ENCODE measurements at places on chromosomes 13 and 19.

DNA sequence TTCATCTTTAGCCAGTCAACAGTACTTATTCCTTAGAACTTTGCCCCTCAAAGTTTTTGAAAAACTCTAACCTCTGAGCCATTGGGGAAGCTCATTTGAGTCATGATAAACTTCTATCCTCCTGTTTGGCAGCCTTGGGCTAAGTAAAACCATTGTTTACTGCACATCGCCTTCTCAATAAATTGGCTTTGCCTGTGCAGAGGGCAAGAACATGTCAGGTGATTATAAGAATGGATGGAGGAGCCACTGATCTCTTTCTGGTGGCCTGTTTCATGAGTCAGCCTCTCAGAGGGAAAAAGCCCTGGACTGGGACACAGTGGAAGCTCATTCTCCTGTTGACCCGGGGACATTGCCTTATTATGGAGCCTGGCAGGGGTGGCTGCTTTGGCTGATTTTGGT, 19.4 kb upstream of the PSG4 start:
- no peak for DNase-seq

GRCh38 chr19:46217476-46217875, 12.1 kb upstream of the IGFL1 start:
- no peak for DNase-seq

DNA sequence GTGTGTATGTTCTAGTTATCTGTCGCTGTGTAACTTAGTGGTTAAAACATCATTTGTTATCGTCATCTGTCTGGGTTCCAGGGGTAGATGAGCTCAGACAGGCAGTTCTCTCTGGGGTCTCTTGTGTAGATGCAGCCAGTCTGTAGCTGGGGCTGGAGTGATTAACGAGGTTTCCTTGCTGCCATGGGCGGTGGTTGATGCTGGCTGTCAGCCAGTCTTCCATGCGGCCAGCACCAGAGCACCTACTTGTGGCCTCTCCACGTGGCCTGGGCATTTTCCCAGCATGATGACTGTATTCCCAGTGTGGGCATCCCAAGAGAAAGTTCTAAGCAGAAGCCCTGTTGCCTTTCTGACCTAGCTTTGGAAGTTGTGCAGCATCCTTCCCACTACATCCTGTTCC, 10.7 kb downstream of the ERCC5 start:
- no peak for DNase-seq

DNA sequence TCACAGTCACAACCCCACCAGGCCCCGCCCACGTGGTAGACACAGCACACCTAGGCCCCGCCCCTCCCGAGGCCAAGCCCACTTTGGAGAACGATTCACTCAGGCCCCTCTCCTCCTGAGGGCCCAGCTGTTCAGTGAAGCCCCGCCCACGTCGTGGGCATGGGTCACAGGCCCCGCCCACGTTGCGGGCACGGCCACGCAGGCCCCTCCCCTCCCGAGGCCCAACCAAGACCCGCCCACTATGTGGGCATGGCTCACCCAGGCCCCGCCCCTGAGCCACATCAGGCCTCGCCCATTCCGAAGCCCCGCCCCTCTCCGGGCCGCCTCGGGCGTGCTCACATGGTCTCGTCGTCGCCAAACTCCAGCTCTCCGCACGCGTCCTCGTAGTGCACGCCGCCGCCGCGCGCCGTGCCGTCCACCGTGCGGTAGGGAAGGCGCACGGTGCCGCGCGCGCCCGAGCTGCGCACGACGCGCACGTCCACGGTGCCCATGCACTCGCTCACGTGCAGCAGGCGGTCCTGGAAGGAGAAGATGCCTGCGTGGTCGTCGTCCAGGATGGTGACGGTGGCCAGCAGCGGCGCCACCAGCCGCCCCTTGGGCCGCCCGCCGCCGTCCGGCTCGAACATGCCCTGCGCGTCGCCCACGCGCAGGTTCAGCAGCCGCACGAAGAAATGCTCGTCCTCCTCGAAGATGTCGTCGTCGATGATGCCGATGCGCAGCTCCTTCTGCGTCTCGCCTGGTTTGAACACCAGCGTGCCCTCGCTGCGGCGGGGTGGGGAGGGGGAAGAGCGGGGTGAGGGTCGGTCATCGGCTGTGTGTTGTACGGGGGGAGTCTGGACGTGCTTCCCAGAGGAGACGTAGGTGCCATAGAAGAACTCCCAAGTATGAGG, 24.0 kb downstream of the SLC8A2 start:
- DNase-seq = peak; percentile 58

DNA sequence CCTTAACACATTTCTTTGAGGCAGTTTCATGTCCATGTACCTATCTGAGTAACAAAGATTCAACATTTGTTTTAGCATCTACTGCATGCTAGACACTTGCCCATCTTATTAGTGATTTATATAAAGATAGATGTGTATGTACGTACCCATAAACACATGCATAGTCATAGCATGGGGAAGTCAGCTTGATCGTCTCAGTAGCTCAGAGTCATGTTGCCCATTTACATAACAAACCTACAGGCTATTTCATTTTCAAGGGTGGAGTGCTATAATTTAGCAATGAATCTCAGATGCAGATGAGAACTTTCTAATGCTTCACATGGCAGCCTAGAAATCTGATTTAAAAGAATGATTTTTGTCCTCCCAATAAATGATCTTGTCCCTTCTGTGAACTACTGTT, 23.5 kb downstream of the FLT1 start:
- DNase-seq = no peak

GRCh38 chr19:12937093-12937926, 1.1 kb upstream of the CALR start:
- no peak for DNase-seq

- DNase-seq = no peak
Observed at GRCh38 chr13:55199134-55199533, 1941.6 kb upstream of the PRR20A start.

DNA sequence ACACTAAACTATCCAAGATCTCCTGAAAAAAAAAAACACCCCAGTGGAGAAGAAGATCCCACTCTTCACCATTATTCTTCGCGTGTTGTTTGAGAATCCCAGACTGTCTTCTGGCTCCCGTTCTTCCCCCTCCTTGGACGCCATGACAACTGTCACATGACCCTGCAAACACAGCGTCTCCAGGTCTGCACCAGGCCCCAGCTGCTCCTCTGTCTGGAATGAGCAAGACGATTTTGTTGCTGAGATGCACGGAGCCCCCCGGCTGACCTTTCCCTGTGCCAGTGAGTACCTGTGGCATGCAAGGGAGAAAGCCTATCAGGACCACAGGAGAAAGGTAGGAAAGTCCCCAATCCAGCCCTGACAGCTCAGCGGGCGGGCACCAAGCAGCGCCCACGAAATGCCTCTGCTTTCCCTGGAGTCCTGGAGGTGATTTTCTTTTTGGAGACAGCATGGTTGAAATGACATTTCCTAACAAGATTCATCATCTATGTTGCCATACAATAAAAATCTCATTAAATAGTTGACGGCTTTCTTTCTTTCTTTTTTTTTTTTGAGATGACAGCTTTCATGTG, at the start of gene CFAP97D2:
TSS of gene CFAP97D2 (plus strand) at position 171 of the 572 bp plus-strand sequence. CDS start at position 245, 74 bp downstream.
- DNase-seq = no peak

- no peak for DNase-seq
Observed at GRCh38 chr19:46606681-46607447, 5.7 kb downstream of the CALM3 start.

GRCh38 chr19:41795031-41795461, 1.3 kb upstream of the CEACAM3 start:
- peak; percentile 67 for DNase-seq

DNA sequence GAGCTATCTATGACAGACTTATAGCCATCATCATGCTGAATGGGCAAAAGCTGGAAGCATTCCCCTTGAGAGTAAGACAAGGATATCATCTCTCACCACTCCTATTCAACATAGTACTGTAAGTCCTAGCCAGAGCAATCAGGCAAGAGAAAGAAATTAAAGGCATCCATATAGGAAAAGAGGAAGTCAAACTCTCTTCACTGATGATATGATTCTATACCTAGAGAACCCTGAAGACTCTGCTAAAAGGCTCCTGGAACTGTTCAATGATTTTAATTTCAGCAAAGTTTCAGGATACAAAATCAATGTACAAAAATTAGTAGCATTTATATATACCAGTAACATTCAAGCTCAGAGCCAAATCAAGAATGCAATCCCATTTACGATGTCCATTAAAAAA, 21.7 kb upstream of the C1QTNF9B start:
- no peak for DNase-seq

GRCh38 chr19:43774103-43774939, 6.5 kb downstream of the KCNN4 start:
- no peak for DNase-seq

GRCh38 chr19:1154731-1155351, 19.2 kb downstream of the SBNO2 start:
- DNase-seq = no peak

- no peak for DNase-seq
Observed at GRCh38 chr13:80452279-80452678, 111.4 kb upstream of the SPRY2 start.

- DNase-seq = peak; percentile 39
Observed at GRCh38 chr13:101626925-101627555, 174.6 kb downstream of the ITGBL1 start.

GRCh38 chr13:62171697-62172096, 756.0 kb upstream of the PCDH20 start:
- no peak for DNase-seq

GRCh38 chr13:50140581-50141374, 125.5 kb downstream of the KCNRG start:
- no peak for DNase-seq

- no peak for DNase-seq
Observed at GRCh38 chr19:6803036-6803404, 30.5 kb downstream of the VAV1 start.

- no peak for DNase-seq
Observed at GRCh38 chr13:49370371-49370770, 73.5 kb downstream of the CAB39L start.

DNA sequence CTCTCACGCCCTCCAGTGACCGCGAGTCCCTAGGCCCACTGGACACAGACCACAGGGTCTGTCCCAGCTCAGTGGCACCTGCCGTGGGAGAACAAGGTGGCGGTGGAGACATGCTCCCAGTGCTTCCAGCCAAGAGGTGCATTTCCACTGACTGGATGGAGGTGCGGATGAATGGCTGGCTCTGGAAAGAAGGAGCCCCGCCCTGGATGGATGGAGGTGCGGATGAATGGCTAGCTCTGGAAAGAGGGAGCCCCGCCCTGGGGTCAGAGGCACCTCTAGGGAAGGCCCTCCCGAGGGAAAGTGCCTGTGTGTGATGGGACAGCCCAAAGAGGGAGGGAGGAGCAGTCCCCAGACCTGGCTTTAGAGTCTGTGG, 32.0 kb downstream of the NAXD start:
- no peak for DNase-seq

GRCh38 chr19:33405254-33405552, 31.7 kb downstream of the CEBPG start:
- DNase-seq = no peak

DNA sequence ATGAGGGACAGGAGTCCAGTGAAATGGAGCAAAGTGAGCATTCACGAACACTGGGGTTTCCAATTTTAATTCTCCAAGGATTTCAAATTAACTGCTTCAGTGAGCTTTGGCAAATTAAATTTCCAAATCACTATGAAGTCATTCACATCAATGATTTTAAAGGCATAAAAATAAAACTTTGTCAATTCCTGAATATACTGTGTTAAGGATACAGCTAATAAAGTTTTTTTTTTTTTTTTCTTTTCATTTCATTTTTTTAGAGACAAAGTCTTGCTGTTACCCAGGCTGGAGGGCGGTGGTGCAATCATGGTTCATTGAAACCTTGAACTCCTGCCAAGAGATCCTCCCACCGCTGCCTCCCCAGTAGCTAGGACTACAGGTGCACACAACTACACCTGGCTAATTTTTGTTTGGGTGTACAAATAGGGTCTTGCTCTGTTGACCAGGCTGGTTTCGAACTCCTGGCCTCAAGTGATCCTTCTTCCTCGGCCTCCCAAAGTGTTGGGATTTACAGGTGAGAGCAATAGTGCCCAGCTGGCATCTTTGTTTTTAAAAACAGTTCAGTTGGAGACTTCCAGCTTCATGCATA, 21.9 kb downstream of the RBM26 start:
- DNase-seq = no peak

- no peak for DNase-seq
Observed at GRCh38 chr13:106318941-106319411, 216.5 kb downstream of the EFNB2 start.

DNA sequence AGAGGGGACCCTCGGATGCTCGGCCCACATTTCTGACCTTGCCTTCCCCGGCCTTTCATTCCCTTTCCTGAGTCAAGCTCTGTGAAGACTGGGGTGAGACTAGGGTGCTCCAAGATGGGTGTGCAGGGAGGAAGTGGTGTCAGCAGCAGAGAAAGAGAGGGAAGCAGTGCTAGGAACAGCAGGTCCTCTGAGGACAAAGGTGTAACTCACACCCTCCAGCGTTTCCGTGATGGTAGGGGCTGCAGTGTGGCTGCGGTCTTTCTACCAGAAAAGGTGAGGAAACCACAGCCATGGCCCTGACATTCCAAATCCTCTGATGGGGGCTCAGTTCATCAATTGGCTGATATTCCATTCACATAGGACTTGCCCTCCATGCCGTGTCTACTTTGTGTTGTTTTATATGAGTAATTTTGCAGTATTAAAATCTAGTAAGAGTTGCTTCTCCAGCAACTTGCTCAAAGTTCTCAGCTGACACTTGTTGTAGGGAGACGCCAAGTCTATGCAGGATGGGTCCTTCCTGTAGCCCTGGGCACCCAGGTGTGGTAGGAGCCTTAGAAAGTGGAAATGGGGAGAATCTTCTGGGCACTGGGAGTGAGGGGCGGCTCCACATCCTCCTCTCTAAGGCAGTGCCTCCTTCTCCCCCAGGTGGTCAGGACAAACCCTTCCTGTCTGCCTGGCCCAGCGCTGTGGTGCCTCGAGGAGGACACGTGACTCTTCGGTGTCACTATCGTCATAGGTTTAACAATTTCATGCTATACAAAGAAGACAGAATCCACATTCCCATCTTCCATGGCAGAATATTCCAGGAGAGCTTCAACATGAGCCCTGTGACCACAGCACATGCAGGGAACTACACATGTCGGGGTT, 1.6 kb downstream of the KIR3DL1 start:
- no peak for DNase-seq

DNA sequence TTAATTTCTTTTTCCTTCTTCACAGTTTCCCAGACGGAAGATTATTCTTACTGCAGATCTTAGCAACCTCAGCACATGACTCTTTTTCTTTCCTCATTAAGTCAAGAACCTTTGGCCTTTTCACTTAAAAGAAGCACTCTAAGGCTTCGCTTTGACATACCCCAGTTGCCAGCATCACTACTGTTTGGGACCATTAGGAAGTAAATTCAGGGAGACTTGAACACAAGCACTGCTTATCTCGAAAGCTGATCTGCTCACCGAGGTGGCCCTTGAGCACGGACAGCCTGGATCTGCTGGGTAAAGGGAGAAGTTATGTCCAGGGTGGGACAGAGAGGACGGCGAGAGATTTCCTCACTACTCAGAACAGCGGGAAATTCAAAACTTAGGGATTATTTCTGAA, 151.4 kb upstream of the RNF113B start:
- DNase-seq = no peak
